OCI-M1 (cell line): ENCODE measurements at places on chromosomes 5 and 9.

- no peak for DNase-seq
Measured at GRCh38 chr9:134593286-134594077, 48.1 kb upstream of the COL5A1 start.

DNA sequence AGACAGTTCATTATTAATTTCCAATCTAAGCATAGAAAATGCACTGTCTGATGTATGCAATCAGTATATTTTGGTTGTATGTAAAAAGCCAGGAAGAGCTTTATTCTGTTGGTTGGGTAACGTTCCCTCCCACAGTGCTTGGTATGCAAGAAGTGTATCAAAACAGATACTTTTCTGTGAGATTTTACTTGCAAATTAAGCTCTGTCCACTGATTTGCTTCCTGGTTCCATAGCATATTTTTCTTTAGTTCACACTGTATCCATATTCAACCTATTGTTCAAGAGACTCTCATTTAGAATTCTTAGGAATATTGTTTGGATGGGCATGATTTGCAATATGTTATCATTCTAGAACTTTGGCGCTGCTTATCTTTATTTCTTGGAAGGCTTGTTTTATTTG is 47.4 kb downstream of the RNF180 start:
- no peak for DNase-seq

GRCh38 chr5:126954981-126955380 is 75.4 kb downstream of the MARCHF3 start:
- DNase-seq, result no peak

DNA sequence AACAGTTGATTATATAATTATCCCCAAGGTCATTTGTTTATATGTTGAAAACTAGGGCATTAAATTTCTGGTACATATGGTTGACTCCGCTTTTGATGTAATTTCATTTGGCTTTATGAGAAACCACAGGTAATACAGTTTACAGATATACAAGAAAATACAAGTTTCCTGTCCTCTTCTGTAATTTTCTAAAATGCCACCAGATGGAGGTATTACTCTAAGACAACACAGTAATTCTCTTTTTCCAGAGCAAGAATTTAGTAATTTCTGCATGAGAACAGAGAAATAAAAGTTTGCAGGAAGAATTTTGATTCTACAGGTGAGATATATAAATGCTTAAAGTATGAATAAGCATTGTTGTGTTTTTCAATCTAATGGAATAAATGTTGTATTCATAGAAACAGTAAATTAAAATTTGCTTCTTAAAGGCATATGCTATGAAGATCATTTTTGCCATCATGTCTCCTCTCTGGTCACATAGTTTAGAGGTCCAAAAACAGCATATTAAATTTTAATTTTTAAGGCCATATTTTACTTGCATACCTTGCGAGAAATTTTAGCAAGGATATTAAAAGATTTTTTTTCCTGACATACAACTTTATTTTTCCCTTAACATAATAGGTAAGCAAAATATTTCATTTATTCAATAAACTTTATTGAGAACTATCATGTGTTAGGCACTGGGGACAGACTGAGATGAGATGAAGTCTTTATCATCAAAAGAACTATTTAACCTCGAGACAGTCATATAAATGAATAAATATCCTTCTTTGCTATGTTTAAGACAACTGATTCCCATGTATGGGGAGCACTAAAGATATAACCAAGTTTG is 22.7 kb downstream of the CHD1 start:
- peak; percentile 79 for DNase-seq

DNA sequence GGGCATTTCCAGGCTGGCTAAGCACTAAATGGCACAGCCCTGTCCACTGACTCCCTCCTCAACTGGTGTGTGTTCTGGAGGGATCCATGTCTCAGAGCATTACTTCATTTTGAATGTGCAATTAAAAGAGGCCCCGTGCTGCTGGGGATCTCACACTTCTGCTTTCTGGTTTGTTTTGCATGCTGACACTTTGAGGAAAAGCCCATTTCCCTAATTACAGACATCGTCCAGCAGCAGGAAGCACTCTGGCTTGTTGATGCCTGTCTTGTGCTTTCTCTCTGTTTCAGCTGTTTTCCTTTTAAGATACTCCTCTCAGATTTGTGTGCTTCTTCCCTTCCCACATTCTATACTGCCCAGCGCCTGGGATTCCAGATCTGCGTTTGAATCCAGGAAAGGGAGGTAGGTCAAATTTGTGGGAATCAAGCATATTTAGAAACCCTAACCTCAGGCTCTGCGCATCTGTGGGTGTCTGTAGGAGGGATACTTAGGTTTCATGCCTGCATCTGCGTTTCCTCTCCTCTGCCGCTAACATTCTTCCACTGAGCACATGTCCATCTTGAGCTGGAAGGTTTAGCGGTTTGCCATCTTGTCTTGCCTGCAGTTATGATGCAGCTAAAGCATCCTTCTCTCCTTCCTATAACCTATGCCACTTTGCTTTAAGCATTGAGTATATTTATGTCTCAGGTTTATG is 25.7 kb downstream of the SYK start:
- DNase-seq, result peak; percentile 59

- DNase-seq, result no peak
Measured at GRCh38 chr5:59241119-59241518, 652.4 kb downstream of the PDE4D start.

GRCh38 chr9:90514877-90515276 is 127.7 kb downstream of the DIRAS2 start:
- no peak for DNase-seq

GRCh38 chr9:32782476-32783167 is 718 bp upstream of the TMEM215 start:
- DNase-seq, result no peak

DNA sequence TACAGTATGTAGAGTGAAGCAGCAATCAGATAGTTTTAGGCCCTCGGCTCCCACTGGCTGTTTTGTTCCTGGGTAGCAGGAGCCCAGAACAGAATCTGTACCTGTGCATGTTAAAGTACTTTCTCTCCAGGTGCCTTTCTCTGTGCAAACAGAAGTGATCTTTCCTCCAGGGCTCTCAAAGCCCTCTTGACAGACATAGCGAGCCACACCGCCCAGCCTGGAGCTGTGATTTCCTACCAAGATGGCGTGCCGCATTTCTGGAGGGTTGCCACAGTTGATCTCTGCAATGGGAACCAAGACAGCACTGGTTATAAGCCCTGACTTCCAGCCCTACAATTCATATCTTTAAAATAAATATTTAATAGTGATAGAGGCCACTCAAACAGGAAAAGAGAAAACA is 50.9 kb downstream of the SUSD1 start:
- DNase-seq, result no peak

GRCh38 chr5:73814233-73814846 is 188.3 kb downstream of the ARHGEF28 start:
- DNase-seq, result no peak

DNA sequence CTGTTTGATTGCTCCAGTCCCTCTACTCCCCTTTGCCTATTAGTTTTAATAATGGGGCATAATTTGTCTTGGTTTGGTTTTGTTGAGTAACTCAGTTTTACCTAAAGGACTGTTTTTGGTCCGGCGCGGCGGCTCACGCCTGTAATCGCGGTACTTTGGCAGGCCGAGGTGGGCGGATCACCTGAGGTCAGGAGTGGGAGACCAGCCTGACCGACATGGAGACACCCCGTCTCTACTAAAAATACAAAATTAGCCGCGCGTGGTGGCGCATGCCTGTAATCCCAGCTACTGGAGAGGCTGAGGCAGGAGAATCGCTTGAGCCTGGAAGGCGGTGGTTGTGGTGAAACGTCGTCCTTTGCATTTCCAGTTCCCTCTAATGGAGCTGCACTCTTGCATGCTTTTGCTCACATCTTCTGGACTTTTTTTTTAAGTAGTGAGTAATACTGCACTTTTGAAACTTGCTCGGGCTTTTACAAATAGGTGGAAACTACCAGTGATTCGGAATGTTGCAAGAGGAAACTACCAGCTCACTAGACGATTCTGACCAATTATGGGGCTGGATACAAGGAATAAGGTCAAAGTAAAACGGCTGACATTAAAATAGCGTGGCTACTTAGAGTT is 721 bp upstream of the MAML1 start:
- DNase-seq, result no peak

- peak; percentile 61 for DNase-seq
Measured at GRCh38 chr5:158807946-158808345, 291.8 kb downstream of the EBF1 start.

- DNase-seq, result no peak
Measured at GRCh38 chr9:71704796-71705195, 63.5 kb downstream of the CEMIP2 start.

DNA sequence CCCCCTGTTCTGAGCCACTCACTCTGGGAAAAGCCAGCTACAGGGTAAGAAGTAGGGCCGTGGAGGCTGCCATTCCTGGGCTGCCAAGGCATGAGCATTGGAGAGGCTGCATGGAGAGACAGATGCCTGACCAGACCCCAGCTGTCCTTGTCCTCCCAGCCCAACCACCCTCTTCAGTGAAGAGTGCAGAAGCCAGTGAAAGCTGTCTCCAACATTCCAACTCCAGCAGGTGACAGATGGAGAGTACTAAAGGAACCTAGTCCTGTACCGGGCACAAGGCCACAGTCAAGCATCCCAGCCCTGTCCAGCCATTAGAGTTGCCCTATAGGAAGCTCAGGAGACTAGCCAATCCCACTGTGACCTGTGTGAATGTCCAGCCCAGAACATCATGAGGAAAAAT is 165.1 kb downstream of the DIRAS2 start:
- DNase-seq, result no peak

- DNase-seq, result no peak
Measured at GRCh38 chr5:173310861-173311785, 17.1 kb downstream of the STC2 start.

DNA sequence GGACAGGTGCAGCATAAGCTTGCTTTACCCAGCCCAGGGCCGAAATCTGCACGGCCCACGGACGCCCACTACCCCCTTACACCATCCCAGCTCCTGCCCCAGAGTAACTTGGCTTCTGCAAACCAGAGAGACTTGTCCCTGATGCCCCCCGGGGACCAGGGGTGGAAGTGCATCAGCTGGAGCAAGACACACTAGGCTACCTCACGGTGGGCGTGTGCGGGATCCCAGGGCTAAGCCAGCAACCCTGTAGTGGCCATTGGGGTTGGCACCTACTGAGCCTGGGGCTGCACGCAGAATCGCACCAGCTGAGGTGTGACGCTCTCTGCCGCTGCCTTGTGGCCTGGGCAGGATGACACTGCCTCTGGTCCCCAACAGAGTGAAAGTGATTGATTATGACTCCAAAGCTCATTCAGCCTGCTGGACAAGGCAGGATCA is 6.1 kb upstream of the ZNF79 start:
- DNase-seq, result peak; percentile 60

- DNase-seq, result no peak
Measured at GRCh38 chr9:36781533-36781932, 208.8 kb downstream of the MELK start.

DNA sequence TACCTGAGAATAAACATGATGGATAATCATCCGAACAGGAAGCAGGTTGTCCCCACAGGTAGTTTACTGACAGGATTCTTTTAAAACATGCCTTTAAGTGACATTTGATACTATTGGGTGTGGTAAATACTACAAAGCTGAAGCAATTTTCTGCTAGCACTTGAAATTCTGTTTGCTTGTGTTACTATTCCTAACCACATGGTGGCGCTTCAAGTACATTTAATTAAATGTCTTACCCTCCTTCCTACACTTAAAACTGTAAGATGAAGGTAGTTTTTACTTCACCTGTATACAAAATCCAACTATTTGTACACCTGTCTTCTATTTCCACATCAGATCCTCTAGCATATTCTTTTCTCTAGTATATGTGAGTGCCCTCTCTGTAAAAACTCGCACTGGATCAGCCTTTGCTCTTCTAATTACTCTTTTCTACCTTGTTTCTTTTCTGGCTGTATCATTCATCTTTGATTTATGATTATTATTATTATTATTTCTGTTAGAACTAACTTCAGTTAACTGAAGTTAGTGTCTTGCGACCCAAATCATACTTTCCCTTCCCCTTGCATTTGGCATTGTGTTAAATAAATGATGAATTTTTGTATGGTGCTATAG is 18.4 kb downstream of the SLC25A46 start:
- peak; percentile 77 for DNase-seq

DNA sequence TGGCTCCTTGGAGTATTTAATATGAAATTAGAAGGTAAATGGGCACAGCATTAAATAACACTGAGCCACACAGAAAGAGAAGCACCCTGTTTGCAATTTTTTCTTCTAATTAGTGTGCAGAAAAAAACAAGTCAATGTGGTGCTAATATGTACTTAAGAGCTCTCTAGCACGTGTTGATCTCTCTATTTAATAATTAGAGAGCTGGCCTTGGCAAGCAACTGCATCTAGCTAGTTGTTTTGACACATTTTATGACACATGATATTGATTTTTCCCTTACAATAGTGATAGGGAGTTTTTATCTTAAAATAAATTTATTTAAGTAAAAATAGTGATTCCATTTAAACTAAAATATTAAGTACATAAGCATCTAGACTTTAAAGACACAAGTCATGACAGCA is 54.5 kb upstream of the NUDT12 start:
- no peak for DNase-seq

GRCh38 chr5:126948011-126948355 is 82.4 kb downstream of the MARCHF3 start:
- DNase-seq, result no peak

DNA sequence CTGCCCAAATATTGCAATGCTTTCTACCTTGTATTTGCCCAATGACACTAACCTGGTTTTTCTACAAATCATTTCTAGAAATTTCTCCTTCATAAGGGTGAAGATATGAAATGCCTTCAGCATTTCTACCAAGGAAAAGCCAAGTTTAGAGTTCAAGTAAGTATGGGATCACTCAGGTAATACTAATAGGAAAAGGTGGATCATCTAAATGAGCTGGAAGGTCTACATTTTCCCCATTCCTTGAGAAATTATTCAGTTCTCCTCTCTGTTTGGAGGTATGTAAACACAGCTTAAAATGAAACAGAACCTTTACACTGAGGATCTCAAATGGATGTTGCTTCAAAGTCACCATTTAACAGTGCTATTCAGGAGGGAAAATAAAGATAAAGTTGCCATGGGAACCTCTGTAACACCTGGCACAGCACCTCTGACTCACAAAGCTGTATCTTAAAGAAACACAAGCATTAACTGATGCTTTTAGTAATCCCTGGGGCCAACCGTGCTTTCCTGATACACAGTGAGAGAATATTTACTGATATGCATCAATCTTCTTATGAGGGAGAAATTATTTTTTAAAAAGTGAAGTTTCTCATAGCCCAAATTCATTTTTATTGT is 161.3 kb downstream of the DRD1 start:
- no peak for DNase-seq
